ENCODE measurements at places on chromosomes 4 and X. TPM values are rescaled to one million over a fixed set of nuclear protein-coding genes. Genes with fewer than 3 reads are reported as not detected.

GRCh38 chr4:57191523-57192034, 81.4 kb upstream of the IGFBP7 start:
- DNase-seq = no peak

DNA sequence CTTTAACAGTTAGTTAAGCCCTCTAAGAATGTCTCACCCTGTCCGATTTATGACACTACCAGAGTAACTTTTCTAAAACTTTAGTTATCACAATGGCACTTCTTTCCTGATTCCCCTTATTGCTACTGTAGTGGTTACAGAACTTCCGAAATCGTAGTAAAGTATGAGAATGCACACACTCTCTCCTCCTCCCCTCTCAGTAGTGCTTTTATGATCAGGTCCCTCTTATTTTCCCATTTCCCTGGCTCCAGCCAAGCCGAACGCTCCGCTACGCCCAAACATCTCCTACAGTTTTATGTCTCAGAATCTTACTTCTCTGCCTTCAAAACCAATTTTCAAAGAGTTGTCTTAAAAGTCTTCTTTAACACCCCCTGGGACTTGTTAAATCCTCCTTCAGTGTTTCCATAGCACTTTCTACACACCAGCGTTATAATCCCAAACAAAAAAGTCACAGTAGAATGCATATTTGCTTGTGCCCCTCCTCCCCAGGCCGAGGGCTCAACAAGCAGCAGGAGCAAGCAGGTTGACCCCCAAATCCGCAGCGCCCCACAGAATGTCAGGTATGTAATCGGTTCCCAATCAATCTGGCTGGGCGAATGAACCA, 671 bp downstream of the HPF1 start:
- DNase-seq = no peak

- no peak for DNase-seq
These were observed 738.2 kb downstream of the ADGRL3 start for GRCh38 chr4:61938250-61938846.

- DNase-seq = no peak
These were observed 1385.9 kb downstream of the FAM133A start for GRCh38 chrX:95059909-95060308.

GRCh38 chr4:1195109-1195671, 22.8 kb upstream of the SPON2 start:
- DNase-seq = no peak

The DDX60 gene
- total RNA-seq = 5.3 TPM

The EPGN gene
- not detected for total RNA-seq

GRCh38 chr4:75514949-75515612, 808 bp downstream of the THAP6 start:
- DNase-seq = no peak

DNA sequence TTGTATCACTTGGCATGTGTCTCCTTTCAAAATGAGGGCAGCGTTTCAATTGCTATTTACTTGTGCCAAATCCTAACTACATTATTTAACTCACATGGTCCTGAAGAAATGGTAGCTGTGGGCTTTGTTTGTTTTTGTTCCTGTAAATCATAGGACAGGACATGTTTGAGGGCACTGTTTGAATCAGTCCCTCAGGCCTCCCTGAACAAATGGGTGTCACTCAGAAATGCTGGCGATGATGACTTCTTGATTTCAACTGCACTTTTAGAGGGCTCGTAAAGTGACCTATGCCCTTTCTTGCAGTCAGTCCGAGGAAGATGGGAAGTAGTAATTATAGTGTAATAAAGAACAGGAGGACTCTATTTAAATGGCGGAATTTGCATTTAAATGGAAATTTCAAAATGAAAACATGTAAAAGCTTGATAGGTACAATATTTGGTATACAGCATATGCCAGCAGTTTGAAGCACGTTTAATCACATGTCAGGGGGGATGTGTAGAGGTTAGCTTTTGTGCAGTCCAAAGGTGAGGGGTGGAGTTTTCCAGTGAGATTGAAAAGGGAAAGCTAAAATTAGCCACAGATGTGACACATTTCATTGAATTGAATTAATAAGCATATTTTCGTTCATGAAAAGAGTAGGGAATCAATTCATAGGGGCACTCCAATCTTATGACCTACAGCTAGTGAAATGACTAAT, 1958.7 kb upstream of the IGFBP7 start:
- no peak for DNase-seq

The DSPP gene
- total RNA-seq = not detected

DNA sequence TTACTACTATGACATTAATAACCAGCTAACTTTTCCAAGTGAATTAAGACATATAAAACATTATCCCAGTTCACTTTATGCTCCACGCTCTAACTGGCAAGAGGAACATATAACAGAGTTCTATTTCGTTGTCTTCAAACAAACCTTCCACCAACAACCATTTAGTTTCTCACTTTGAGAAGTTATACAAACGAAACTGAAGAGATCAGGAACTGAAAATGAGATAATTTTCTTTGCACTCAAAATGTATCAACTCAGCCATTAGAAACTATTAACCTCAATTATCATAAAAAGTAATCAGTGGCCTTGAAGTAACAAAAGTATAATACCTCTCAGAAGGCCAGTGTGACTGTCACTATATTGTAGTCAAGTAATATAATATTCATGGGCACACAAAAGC, 70.1 kb downstream of the CHM start:
- DNase-seq = no peak

DNA sequence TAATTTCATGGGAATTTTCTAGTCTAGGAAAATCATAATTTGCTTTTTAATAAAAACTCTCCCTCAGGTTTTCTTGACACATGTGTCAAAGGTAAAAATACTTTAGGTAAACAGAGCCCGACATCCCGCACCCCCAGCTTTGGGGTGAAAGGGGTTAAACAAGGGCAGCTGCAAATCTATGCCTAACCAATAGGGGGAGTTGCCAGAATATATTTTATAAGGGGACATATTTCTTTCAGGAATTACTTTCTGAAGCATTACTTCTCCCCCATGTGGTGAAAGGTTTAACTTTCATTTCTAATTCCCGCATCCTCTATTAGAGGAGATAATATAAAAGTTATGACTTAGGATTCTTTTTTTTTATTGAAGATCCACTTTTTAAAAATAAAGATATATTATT, 53.9 kb upstream of the HEPH start:
- no peak for DNase-seq

GRCh38 chr4:158588777-158589176, 67.1 kb downstream of the RXFP1 start:
- DNase-seq = no peak

DNA sequence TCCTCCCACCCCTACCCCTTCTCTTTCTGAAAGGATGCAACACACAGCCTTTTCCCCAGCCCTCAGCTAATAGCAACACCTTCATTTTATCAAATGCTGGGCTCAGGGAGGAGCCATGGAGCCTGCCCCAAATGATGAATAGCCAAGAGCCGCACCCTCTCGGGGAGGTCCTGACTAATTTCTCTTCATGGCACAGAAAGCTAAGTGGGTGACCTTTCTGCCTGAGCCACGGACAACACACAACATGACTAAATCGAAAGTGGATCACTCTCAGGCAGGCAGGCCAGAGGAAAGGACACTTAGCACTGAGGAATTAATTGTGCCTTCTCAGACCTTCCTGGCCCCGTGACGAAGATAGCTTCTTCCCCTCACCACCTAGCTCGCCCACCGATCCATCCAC, 165.1 kb upstream of the RAI2 start:
- no peak for DNase-seq

DNA sequence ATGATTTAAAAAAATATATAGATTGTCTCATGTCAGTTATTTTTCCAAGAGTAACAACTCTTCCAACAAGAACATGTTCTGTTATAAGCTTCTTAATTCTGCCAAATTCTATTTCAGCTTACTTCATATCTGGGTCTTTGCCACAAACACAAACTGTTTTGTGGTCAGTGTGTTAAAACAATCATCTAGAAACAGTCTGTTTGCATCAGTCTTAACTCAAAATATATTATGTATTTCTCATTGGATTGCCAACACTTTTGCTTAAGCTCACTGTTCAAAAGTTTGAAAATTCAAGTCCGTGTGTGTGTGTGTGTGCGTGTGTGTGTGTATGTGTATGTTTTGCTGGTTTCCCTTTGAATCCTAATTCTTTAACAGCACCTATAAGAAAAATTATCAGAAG, 752.3 kb upstream of the NDST4 start:
- no peak for DNase-seq

- no peak for DNase-seq
These were observed 225.6 kb downstream of the FBXW7 start for GRCh38 chr4:152310257-152310656.

GRCh38 chr4:73735231-73735630, 5.1 kb upstream of the CXCL8 start:
- DNase-seq = no peak
